Cortex of kidney (tissue), 1 donor: ENCODE measurements at places on chromosomes 3 and 15.

GRCh38 chr3:170497207-170498095 is 78.8 kb downstream of the CLDN11 start:
- no peak for DNase-seq

DNA sequence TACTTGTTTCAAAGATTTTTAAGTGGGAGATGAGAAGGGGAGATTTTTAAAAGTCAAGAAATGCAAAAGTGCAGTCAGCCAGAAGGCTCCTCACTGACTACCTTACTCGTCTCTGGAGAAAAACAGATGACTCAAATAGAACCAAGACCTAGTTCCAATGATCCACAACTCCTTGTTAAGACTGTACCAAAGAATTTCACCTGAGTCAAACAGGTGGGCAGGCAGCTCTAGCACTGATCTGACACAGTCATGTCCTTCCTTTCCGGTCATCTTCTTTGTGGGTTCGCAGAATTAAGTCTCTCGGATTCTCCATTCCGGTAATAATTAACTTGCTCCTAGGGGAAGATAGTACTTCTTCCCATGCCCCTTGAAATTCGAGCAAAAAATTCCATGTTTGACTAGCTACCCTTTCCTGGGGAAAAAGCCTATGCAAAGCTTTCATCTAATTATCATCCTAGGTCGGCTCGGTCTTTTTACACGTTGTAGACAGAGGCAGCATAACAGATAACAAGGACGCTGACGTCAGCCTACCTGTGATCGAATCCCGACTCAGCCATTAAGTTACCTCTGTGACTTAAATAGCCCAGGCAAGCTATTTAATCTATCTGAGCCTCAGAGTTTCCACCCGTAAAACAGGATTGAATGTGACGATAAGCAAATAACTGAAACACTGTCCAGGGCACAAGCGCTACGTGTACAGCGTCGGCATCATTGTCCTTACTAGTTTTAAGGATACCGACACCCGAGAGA is 758 bp downstream of the SELENOK start:
- DNase-seq = no peak

DNA sequence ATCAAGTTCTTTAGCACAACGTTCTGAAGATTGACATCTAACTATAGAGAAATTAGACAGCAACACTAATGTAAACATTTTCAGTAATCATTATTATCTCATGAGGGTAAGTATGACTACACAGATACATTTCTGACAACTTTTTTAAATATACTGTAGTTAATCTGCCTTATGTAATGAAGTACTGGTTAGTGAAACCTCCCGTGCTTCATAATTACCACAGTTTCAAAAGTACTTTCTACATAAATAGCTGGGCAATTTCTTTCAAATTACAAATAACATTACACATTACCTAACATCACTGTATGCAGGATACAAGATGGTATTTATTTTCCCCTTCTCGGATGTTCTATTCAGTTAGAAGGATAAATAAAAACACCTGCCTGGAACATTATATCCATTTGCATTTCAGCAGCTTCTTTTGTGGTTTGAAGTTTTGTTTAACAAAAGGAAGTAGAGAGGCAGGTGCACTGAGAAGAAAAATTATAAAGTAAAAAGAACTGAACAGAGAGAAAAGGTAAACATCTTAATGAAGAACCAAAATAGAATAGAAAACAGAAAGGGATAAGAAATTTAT is 1241.5 kb upstream of the GBE1 start:
- DNase-seq = no peak

- no peak for DNase-seq
Measured at GRCh38 chr3:157452097-157452496, 15.4 kb downstream of the PTX3 start.

- DNase-seq = no peak
Measured at GRCh38 chr15:50365971-50366370, 11.0 kb upstream of the GABPB1 start.

GRCh38 chr3:2246873-2247648 is 148.4 kb downstream of the CNTN4 start:
- DNase-seq = no peak

DNA sequence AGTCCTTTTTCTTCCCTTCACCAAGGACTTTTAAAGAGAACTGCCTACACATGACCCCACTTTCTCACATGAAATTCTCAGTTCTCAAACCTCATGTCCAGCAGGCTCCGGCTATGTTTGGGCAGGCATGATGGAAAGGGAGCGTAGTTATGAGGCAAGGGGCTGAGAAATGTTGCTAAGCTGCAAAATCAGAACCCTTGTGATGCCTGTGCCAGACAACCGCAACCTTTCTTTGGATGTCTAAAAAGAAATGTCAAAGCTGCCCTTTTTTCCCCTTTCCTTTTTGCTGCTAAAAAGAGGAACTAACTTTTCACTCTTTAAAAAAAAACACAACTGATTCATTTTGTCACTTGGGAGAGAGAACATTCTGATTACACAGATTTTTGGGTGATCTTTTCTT is 19.2 kb downstream of the GNB4 start:
- DNase-seq = no peak

- no peak for DNase-seq
Measured at GRCh38 chr15:43225201-43225949, 4.6 kb upstream of the EPB42 start.

GRCh38 chr15:88113613-88114308 is 142.8 kb downstream of the NTRK3 start:
- DNase-seq = no peak

DNA sequence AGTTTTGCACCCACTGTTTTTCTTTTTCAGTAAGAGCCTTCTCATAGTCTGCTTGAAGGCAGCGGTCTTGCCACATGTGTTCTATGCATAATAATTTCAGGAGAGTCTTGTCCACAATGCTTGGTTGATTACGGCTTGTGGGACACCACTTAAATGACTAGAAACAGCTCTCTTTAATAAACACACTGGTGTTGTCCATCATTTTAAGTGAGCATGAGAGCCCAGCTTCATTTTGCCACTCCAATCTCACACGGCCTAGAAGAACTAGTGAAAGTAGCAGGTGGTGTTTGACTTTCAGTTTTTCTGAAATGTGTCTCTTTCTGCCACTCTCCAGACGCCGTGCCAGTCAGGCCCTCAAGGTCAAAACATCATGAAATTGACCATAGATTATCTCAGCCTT is 292.1 kb downstream of the LPP start:
- DNase-seq = no peak

DNA sequence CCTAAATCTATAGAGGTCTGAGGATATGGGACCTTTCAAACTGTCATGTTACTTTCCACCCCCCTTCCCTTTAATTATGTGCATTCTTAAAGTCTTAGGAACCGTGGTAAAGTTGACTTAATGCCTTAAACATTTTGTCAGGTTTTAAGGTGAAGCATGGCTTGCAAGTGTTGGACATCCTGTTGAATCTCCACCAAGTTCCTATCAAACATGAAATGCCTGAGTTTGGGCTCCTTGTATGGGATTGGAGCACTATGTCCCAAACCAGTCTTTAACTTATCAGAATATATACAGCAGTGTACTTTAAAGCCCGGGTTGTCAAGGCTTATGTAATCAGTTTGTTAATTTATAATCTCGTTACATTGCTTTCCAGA is 1.1 kb downstream of the SNRK start:
- no peak for DNase-seq

GRCh38 chr15:39598186-39598850 is 17.4 kb downstream of the THBS1 start:
- no peak for DNase-seq

GRCh38 chr15:99965376-99965775 is 232.1 kb upstream of the LYSMD4 start:
- no peak for DNase-seq

- no peak for DNase-seq
Measured at GRCh38 chr3:127853681-127854080, 31.4 kb upstream of the MGLL start.

- no peak for DNase-seq
Measured at GRCh38 chr15:101305820-101306255, 10.8 kb upstream of the SNRPA1 start.

- no peak for DNase-seq
Measured at GRCh38 chr3:80190051-80190450, 422.3 kb upstream of the ROBO1 start.

DNA sequence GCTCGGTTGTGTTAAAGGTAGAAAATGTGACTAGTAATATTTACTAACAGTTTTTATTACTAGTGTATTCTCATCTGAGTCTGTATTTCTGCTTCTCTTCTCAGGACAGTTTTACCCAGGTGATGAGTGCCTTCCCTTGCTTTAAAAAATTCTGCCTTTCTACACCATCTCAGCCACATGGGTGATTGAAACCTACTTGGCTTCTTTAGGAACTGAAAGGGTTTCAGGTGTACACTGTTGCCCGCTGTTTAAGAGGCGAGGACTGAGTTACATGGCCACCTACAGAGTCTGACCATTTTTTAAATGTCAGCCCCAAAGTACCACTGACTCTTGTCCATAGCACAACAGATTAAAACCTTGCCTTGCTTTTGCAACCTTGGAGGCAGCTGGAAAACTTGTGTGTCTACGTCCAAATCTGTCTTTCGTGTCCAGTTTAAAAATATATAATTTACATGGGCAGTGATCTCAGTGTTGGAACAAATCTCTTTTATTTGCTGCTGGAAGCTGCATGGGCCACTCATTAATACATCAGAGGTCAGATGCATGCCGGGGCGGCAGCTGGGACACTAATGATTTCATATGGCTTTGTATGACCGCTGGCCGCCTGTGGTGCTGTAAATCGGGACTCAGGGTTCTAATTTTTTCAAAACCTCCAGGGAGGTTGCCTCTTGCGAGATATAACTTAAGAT is 44.6 kb downstream of the TRIM71 start:
- DNase-seq = no peak

DNA sequence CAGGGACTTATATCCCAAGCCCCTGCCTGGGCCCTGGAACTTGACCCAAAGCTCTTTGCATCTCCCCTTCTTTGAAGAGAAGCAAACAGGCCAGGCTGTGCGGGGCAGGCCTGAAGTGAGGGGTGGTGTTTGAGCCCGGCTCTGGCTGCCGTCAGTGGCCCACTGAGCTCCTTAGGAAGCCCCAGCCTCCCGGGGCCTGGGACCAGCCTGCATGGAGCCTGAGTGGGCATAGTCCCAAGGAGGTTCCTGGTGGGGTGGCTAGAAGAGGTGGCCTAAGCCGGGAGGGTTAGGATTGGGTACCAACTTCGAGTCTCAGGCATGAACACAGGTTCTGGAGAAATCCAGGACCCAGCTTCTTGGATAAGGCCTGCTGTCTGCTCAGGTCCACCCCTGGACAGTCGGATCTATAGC is 6.4 kb downstream of the TMIE start:
- no peak for DNase-seq

DNA sequence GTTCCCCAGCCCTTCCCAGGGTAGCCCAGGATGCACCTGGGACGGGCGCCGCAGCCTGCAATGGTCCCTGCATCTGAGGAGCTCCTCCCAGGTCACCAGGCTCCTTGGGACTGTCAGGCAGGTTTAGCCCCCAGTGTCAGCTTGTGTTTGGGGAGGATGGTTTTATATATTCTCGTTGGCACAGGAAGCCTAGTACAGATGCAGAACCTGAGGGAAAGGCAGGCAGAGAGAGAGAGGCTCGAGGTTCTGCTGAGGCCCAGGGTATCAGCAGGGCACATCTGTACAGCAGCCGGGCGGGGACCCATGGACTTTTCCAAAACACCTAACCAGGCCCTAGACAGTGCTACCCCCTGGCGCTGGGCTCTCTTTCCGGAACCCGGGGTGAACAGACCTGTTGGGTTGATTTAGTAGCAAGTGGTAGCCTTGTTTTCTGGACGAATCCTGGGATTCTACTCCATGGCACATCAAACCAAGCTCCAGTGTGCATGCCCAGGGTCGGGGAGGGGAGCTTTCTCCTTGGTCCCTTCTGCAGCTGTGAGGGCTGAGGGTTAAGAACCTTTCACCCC is 8.6 kb downstream of the PAK6 start:
- DNase-seq = no peak

DNA sequence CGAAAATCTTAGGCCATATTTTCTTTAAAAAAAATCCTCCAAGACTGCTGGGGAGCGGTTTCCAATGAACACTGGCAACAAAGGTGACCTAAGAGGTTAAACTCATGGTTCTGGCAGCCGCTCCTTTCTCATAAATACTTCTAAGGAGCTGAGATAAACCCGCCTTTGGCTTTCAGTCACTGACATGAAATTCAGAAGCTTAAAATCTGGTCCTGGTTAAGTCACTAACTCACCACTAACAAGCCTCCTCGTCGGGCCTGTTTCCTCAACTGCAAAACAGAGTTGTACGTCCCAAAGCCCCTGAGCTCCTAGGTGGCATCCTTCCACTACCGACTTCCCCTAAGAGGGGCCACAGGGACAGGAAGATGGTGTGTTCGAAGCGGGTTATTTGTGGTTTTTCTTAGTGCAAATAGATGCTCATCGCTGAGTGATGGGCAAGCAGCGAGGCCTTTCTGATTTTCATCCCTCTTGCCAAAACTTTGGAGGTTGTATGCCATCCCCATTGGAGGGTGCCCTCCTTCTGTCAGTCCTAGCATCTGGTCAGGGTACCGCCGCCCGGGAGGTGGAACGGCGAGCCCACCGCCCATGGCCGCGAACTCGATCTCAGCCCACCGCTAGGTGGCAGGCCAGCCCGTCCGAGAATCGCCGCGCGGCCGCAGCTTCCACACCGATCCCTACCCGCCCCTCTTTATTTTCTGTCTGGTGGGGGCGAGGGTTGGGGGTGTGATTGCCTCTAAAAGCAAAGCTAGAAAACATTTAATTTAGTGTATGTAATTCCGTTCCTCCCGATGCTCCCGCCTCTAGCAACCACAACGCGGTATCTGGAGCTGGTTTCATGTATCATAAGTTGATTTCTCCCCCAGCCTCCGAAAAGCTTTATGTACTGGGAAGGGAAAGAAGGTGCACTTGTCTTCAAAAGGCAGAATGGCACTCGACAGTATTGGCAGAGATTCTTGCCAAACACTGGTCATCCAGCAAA is 4.6 kb downstream of the BCL6 start:
- DNase-seq = peak; percentile 66

GRCh38 chr3:186464424-186465093 is 79.6 kb downstream of the CRYGS start:
- no peak for DNase-seq

DNA sequence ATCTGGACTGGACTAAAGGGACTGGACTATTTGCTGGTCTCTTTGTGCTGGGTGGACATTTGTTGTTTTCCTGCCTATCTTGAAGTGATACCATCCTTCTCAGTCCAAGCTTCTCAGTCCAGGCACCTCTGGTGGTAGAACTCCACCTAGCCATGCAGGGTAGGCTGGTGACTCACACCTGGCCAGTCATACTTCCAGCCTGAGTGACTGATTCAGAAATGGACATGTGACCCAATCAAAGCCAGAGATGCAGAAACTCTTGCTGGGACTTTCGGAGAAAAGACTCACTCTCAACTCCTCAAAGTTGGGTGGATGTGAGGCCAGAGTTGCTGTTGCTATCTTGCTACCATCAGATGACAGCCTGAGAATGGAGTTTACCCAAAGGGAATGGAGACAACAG is 5.6 kb upstream of the ASB14 start:
- DNase-seq = no peak

DNA sequence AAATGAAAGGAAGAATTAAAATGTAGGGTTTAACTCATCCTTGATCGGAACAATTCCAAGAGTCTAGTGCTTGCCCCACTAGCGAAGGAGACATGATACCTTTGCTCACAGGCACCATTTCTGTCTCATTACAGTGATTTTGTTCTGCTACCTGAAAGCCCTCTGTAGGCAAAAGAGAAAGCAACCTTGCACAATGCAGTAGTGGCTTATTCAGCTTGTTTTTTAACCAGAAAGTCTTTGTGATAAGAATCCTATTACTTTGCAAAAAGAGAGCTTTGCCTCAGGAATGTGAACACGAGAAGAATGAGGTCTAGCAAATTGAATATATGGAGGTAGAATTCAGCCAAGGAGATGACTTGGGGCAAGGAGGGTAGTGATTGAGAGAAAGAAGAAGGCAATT is 684.4 kb downstream of the GRM7 start:
- no peak for DNase-seq
